CD4-positive, alpha-beta T cell treated with Interleukin-17A for 1 hour (primary cell): ENCODE measurements at places on chromosomes 7 and 10.

DNA sequence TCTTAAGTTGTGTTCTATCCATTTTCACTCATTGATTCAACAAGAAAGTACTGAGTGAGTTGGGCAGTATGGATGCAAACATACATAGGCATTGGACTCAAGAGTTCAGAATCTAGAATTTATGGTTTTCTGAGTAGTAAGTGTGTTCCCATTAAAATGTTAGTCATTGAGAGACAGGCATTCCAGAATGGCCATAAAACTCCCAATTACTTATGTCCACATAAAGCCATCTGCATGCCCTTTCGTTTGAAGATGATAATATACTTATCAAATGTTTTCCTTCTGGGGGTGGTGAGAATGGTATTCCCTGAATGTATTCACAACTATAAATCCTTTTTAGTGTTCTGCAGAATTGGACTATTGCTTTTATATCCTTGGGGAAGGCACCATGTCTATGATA, 131.6 kb downstream of the CD36 start:
- DNase-seq = no peak

DNA sequence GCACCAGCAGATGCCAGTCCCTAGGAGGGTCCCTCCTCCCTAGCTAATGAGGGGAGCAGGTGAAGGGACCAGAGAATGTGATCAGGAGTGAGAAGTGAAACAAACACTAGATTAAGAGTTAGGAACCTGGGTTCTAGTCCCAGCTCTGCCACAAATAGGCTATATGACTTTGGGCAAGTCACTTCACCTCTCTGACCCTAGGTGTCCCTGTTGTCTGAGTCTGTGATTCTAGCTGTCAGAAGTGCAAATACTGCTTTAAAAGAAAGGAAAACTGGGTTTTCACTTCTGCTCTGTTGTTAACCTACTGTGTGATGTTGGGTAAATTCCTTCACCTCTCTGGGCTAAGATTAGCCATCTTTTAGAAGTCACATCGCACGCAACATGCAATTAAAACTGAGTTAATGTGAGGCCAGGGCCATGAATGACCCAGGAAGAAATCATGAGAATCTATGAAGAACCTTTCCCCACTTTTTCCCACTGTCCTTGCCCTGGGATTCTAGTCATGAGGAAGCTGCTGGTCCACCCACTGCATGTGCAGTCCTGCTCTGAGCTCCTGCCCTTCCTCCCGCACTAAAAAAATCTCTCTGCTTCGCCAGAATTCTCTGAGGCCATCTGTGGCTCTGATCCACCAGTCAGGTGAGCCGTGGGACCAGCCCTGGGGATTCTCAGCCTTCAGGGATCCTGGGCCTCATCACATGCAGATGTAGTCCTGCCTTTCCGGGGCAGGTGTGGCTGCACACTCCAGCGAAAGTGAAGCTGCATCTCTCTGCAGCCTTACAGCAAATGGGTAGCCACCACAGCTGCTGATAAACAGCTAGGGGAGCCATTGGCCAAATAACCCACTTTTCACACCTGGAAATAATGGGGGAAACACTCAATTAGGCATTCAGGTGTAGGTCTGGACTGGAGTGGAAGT, 181.7 kb downstream of the PLXNA4 start:
- DNase-seq = peak; percentile 62

DNA sequence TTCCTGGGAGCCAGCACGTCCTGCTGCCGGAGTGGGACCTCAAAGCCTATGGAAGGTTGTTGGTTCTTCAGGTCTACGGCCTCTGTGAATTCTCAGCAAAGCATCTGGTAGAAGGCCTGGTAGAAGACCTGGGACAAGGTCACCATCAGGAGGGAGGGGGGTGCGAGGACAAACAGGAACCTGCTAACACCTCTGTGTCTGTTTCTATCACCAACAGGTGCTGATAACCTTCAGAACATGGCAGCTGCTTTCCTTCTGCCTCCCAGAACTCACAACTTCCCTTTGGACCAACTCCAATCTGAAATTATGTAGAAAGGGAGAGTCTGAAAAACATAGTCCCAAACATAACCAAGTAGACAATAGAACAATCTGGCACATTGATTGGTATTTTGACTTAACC, 8.3 kb upstream of the MET start:
- no peak for DNase-seq

- DNase-seq = no peak
These were observed 149.4 kb upstream of the KCND2 start for GRCh38 chr7:120123528-120123927.

- DNase-seq = no peak
These were observed 40.7 kb downstream of the ZCCHC24 start for GRCh38 chr10:79404690-79405131.

DNA sequence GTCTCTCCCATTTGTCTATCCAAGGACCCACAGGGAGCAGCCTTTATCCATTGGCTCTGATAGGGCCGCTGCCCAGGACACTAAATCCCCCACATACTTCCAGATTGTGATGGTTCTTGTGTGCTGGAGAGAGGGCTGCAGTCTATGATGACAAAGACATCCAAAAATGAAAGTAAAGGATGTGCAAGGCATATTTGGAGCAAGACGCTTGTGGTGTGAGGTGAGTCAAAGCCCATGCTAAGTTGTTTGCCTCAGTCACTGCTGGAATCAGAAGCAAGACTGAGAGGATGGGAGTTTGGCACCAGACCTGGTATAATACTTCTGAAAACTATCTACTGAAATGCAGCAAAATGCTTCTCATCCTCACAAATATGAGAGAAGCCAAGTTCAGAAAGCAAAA, 22.7 kb downstream of the ZNF22 start:
- no peak for DNase-seq

DNA sequence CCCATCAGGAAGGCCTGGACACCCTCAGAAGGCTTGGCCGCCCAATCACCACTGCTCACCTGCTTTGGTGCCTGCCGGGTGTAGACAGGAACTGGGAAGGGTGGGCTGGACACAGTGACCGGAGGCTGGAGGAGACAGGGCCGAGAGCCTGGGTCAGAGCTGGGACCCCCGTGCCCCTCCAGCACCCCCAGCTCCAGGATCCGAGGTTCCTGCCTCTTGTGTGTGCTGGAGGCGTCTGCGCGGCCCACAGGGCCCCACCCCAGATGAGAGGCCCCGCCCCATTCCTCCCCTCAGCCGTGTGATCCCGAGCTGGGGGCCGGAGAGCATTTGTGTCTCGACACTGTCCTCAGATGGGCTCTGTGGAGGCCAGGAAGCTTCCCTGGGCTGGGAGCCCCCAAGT, 9.4 kb downstream of the ADAM8 start:
- no peak for DNase-seq

GRCh38 chr10:13699216-13699615, 112.5 kb downstream of the PRPF18 start:
- DNase-seq = no peak

DNA sequence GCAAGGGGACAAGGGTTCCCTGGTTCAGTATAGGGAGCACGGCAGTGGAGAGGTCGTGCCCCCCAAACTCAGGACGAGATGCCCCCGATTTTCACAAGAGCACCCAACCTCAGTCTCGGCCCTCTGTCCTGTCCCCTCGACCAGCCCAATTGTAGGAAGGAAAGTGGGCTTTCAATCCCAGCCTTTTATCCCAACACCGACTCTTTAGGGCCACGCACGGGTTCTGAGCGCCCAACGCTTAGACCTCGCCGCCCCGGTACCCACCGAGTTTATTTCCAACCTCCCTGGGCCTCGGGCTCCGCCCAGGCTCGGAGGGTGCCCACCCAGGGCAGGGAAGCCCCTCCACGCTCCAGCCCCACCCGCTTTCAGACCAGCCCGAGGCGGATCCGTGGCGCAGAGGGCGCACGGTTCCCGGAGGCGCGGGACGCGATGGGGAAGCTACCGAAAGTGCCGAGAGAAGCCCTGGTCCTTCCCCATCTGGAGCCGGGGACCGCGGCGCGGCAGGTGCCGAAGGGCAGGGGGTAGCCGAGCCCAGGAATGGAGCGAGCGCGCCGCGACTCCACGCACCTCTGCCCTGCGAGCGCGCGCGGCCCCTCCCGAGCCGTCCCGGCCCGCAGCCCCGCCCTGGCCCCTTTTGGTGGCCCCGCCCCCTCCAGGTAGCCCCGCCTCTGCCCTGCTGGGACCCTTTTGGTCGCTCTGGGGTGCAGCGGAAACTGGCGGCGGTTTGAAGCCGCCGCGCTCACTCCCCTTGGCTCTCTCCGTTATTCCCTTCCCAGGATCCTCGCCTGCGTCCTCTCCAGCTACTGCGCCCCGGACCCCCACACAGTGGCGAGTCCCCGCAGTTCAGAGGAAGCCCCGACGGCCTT, 20.4 kb downstream of the GRID2IP start:
- peak; percentile 67 for DNase-seq

DNA sequence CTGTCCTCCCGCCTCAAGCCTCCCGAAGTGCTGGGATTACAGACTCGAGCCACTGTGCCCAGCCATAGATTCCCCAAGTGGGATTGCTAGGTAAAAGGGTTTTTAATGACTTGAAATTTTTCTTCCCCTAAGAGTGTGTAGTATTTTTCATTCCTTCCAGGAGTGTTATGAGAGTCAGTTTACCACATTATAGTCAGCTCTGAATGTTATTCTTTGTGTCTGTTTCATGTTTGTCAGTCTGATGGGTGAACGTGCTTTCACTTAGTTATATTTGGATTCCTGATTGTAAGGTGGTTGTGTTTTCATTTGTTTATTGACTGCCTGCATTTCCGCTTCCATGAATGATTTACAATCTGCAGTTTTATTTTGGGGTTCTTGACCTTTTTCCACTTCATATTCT, 6.3 kb downstream of the ZNF212 start:
- DNase-seq = no peak

GRCh38 chr7:80634505-80634904, 3.9 kb upstream of the CD36 start:
- DNase-seq = no peak

DNA sequence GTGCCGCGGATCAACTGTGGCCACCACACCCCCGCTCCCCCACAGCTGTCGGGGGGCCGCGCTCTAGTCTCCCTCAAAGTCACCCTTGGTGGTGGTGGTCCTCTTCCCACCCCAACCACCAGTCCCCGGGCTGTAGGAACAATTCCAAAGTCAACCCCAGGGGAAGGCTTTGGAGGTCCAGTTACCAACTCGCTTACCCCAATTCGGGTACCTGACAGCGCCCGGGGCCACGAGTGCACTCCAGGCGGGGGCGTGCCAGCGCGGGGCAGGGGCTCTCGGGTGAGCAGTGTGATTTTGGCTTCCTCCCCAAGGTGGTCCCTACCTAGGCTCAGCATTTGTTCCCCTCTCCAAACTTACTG, 584 bp upstream of the ZMIZ1 start:
- DNase-seq = no peak

- DNase-seq = no peak
These were observed 76.6 kb upstream of the PFKP start for GRCh38 chr10:2990764-2991163.

DNA sequence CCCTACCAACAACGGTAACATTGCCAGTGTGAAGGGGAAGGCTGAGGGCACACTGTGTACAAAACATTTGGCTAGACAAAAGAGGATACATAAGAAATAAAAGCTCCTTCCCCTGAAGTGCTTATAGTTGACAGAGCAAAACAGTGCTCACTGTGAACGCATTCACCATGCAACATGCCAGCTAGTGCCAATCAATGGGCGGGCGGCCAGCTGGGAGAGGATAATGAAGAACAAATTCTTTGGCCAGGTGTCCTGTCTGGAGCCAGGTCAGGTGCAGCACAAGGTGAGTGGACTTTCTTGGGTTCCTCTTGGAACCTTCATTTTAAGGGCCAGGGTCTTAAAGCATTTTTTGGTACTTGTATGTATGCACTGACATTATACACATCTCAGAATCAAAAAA, 106.1 kb downstream of the ICA1 start:
- DNase-seq = no peak

DNA sequence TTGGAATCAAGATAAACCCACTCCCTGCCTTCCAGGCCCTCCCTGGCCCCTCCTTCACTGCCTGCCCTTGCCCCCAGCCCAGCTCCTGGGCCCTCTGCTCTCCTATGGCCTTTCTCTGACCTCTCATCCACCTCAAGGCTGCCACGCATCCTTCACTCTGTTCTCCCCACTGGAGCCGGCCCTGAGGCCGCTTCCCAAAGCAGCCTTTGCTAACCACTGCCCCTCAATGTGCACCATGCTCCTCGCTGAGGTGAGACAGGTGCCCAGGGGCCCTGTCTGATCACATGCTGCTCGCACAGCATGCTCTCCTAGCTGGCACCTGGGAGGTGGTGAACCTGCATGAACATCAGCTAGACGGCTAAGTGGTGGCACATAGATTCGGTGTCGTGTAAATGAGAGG, 138.5 kb upstream of the RET start:
- no peak for DNase-seq

DNA sequence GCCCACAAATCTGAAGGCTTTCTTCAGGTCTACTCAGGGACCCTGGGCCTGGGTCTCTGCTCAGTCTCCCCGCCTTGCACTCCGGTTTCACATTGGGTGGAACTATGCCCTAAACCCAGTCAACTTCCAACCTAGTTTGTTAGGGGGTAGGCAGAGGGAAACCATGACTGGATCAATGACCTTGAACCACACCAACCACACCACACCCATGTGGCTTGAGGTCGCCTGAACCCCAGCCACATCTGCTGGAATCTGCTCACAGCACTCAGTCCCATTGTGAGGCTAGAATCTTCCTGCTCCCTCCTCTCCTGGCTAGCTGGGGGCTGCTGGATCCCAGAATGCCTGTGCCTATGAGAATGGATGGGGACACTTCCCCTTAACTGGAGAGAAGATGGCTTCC, 17.9 kb downstream of the RFC2 start:
- DNase-seq = no peak

DNA sequence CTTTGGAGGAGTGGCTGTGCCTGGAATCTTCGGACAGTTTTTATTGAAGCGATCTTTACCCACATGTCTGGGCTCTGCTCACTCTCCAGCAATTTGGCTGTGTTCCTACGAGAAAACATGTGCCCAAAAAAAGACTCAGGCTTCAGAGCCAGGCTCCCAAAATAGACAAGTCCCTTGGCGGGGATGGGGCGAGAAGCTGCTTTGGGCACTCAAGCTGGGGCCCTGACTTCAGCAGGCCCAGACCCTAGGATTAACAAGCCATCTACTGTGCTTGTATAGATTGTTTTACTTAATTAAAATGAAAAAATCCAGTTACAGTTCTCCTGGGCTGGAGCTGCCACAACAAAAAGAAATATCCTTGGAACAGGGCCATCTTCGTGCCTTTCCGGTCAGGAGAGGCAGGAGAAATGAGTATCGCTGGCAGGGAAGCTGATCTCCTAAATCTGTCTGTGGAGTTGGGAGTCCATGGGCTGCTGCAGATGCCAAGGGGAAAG, 51.4 kb upstream of the PDCD4 start:
- DNase-seq = no peak

GRCh38 chr10:867807-868206, 63.7 kb downstream of the LARP4B start:
- no peak for DNase-seq
